ENCODE measurements at places on chromosomes 13 and 19.

GRCh38 chr13:37059848-37060192 is 332 bp upstream of the SUPT20H start:
- no peak for DNase-seq

DNA sequence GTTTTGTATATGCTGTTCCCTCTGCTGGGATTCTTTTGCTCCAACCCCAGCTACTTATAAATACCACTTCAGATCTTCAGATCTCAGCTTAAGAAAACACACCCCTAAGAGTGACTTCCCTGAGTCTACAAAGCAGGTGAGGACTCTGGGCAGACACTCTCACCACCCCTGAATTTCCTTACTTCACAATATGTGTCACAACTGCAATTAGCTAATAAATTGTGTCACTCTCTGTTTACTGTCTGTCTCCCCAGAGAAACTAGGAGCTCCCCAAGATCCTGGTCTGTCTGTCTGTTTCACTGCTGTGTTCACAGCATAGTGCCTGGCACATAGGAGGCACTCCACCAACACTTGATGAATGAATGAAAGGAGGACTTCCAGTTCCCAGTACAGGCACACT is 14.4 kb downstream of the CEBPA start:
- no peak for DNase-seq

- no peak for DNase-seq
These were observed 13.6 kb upstream of the LATS2 start for GRCh38 chr13:21075011-21075378.

GRCh38 chr13:33330483-33330882 is 44.9 kb upstream of the STARD13 start:
- no peak for DNase-seq

- DNase-seq: no peak
These were observed 848.1 kb downstream of the SLITRK6 start for GRCh38 chr13:84951128-84951527.

GRCh38 chr13:23695711-23696464 is 125.7 kb downstream of the TNFRSF19 start:
- peak; percentile 69 for DNase-seq

- DNase-seq: no peak
These were observed 109.4 kb downstream of the DPF1 start for GRCh38 chr19:38114651-38115050.

DNA sequence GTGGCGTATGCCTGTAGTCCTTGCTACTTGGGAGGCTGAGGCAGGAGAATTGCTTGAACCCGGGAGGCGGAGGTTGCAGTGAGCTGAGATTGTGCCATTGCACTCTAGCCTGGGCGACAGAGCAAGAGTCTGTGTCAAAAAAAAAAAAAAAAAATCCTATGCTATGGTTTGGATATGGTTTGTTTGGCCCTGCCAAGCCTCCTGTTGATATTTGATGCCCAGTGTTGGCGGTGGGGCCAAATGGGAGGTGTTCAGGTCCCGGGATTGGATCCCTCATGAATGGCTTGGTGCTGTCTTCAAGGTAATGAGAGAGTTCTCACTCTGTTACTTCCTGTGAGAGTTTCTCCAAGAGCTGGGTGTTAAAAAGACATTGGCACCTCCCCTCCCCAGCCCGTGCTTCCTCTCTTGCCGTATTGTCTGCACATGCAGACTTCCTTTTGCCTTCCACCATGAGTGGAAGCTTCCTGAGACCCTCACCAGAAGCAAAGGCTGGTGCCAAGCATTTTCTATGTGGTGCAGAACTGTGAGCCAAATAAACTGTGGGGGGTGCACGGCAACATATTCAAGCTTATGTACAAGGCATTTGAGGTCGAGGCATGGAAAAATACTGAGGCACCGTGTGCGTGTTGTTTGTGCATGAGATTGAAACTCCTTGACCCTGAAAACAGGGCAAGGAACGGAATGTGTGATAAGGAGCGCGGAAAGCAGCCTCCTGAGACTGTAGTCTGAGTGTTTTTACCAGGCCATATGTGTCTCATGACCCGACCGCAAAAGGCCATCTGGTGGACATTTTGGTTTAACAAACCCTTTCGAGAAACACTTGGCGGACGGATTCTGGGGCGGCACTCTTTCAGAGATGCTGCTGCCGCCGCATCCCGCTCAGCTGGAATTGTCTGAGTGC is 7.3 kb downstream of the SIGLEC9 start:
- DNase-seq: no peak
